Activated CD8-positive, alpha-beta memory T cell treated with anti-CD3 and anti-CD28 coated beads for 48 hours (primary cell): ENCODE measurements at places on chromosomes 1 and 21.

DNA sequence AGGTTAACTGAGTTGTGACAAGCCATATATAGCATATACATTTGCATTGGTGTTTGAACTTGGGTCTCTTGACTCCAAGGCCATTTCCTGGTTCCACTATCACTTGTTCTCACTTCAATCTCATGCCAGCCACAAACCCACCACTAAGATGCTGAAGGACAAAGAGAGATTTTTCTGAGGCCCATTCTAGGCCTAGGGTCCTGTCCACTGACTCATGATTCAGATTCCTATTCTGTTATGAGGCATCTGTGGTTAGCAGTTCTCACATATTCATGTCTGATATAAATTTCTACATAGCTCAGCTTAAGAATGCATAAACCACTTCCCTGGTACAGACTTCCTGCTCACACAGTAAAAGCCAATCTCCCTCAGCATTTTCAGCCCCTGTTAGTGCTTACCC lies 326.1 kb upstream of the BEND5 start:
- no peak for DNase-seq

DNA sequence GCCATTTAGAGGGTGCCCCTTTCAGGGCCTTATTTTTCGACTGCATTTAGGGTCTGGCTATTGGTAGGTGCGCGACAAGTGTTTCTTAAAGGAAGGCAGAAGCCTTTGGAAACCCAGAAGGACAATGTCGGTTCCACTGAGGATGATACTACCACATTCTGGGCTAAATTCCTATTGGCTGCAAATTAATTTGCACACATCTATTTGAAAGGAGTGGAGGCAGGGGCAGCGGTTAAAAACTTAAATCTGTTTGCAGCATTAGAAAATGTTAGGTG lies 1.1 kb downstream of the PATJ start:
- no peak for DNase-seq

DNA sequence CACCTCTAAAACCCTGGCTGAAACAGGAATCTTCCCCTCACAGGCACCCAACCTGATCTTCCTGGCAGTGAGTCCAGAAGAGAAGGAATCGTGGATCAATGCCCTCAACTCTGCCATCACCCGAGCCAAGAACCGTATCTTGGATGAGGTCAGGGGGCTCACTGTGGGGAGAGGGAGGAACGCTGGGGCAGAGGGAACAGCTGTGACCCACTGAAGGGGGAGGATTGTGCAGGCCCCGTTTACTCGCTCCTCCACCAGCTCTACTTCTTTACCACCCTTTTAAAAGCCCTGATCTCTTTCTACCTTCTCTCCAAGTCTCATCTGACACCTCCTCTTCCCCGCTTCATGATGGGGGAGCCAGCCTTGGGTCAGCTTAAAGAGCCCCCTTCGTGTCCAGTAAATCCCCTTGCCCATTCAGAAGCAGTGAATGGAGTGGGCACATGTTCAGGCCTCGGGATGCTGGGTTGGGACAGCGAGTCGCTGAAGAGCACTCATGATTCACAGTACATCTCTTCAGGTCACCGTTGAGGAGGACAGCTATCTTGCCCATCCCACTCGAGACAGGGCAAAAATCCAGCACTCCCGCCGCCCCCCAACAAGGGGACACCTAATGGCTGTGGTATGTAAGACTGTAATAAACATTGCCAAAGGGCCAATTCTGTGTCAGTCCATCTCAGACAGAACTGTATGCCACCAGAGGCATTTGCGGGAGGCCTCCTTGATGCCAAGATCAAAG lies 7.3 kb downstream of the PLEKHO1 start:
- DNase-seq, result no peak

- no peak for DNase-seq
Measured at GRCh38 chr1:84570436-84571149, 3.6 kb downstream of the CTBS start.
